ENCODE measurements at places on chromosomes 5 and 9. TPM values are rescaled to one million over a fixed set of nuclear protein-coding genes. Genes with fewer than 3 reads are reported as not detected.

SLC34A1 gene
- total RNA-seq, result not detected

SLIT3 gene
- 81.2 TPM for total RNA-seq

TXNDC8 gene
- not detected for total RNA-seq

IFNA21 gene
- total RNA-seq, result not detected

NR2F1-AS1 gene
- total RNA-seq, result 20.5 TPM

CER1 gene
- total RNA-seq, result 0.37 TPM

ZNF618 gene
- 2.2 TPM for total RNA-seq

GRCh38 chr5:10418654-10419345, 22.9 kb upstream of the ROPN1L start:
- DNase-seq, result no peak

- no peak for DNase-seq
These were observed 317.2 kb upstream of the GRAMD2B start for GRCh38 chr5:126106029-126106428.

DNA sequence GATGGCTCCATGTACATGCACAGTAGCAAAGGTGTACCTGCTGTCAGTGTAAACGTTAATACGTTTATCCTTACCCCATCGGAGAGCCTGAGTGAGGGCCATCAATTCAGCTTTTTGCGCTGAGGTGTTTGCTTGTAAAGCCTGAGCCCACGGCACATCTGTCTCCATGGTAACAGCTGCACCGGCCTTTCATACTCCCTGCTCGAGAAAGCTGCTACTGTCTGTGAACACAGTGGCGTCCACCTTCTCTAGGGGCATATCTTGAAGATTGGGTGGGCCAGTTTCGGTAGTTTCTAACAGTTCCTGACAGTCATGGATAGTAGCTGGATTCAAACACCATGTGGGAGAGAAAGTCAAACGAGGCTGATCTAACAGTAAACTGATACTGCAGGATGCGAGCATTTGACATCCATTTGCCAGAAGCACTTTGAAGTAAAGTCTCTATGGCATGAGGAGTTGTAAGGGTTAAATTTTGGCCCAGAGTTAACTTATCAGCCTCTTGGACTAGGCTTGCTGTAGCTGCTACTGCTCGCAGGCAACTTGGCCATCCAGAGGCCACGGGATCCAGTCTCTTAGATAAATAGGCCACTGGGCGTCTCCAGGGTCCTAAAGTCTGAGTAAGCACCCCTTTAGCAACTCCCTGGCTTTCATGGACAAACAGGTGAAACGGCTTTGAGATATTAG, 21.0 kb upstream of the RHOBTB3 start:
- DNase-seq, result no peak

GRCh38 chr9:95143591-95144561, 173.6 kb downstream of the FANCC start:
- no peak for DNase-seq

GRCh38 chr5:10665799-10666198, 95.2 kb downstream of the DAP start:
- DNase-seq, result no peak

GRCh38 chr9:35867538-35867937, 2.7 kb downstream of the OR13J1 start:
- no peak for DNase-seq

DNA sequence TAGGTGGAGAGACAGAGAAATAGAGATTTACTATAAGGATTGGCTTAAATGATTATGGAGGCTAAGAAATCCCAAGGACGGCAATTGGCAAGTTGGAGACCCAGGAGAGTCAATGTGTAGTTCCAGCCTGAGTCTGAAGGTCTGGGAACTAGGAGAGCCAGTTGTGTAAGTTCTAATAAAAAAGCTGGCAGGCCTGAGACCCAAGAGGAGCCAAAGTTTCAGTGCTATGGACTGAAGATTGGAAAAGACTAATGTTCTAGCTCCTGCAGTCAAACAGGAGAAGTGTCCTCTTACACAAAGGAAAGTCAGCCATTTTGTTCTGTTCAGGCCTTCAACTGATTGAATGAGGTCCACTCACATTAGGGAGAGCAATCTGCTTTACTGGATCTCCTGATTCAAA, 50.0 kb downstream of the NMUR2 start:
- DNase-seq, result no peak

- DNase-seq, result no peak
These were observed 319.1 kb upstream of the PIK3R1 start for GRCh38 chr5:67896311-67896929.

- no peak for DNase-seq
These were observed 17.4 kb downstream of the TTC39B start for GRCh38 chr9:15289603-15290002.

GRCh38 chr5:111656580-111656979, 100.4 kb downstream of the NREP start:
- DNase-seq, result no peak

DNA sequence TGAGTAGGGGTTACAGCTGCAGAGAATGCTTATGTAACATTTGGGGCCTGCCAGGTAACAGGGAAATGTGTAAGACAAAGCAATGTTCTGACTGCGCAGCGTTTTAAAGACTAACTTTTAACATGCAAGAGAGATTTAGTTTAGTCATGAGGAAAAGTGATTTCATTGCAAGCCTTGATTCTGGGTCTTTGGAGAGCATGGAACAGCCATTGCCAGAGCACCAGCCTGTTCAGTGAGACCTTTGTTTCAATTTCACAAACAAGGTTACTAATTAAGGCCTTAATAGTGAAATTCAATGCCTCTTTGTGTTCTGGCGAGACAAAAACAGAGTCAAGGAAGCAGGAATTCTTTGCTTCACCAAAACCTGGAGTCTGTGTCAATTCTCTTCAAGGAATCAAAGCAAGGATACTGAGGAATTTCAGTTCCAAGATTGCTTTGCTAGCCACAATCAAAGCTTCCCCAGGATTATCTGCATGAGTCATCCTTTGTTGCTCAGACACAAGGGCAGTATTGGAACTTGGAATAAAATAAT, 14.4 kb downstream of the CKMT2 start:
- DNase-seq, result no peak

GRCh38 chr5:388266-389196, 54.4 kb upstream of the EXOC3 start:
- DNase-seq, result no peak

GRCh38 chr5:102700916-102701315, 54.2 kb upstream of the PAM start:
- DNase-seq, result no peak

GRCh38 chr9:123318961-123319421, 37.0 kb upstream of the CRB2 start:
- DNase-seq, result no peak

- DNase-seq, result no peak
These were observed 102.0 kb downstream of the STK32A start for GRCh38 chr5:147336876-147337275.

Measured in omental fat pad (tissue), 4 donors.